CD4-positive, alpha-beta T cell treated with Interleukin-6 for 4 hours (primary cell): ENCODE measurements at places on chromosomes 5 and 9.

- DNase-seq, result no peak
Measured at GRCh38 chr9:88949961-88950340, 41.3 kb upstream of the S1PR3 start.

GRCh38 chr5:38240212-38240611, 18.1 kb upstream of the EGFLAM start:
- DNase-seq, result no peak

- no peak for DNase-seq
Measured at GRCh38 chr5:107263387-107264018, 407.2 kb downstream of the EFNA5 start.

GRCh38 chr5:126369995-126370731, 53.0 kb upstream of the GRAMD2B start:
- no peak for DNase-seq

DNA sequence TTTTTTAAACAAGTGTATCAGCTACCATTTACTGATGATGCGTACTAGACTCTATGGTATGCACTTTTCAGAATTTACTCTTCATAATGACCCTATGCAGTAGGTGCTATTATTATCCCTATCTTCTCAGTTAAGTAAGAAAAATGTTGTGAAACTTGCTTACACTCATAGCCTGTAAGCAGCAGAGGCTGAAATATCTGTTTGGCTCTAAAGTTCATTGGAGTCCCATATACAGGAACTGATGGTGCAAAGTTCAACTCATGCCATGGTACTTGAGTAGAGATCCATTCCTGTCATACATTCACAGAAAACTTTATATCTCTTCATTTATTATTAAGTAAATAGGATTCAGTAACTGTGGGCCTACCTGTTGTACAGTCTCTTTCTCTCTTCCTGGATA, 41.4 kb upstream of the CCDC112 start:
- DNase-seq, result no peak

DNA sequence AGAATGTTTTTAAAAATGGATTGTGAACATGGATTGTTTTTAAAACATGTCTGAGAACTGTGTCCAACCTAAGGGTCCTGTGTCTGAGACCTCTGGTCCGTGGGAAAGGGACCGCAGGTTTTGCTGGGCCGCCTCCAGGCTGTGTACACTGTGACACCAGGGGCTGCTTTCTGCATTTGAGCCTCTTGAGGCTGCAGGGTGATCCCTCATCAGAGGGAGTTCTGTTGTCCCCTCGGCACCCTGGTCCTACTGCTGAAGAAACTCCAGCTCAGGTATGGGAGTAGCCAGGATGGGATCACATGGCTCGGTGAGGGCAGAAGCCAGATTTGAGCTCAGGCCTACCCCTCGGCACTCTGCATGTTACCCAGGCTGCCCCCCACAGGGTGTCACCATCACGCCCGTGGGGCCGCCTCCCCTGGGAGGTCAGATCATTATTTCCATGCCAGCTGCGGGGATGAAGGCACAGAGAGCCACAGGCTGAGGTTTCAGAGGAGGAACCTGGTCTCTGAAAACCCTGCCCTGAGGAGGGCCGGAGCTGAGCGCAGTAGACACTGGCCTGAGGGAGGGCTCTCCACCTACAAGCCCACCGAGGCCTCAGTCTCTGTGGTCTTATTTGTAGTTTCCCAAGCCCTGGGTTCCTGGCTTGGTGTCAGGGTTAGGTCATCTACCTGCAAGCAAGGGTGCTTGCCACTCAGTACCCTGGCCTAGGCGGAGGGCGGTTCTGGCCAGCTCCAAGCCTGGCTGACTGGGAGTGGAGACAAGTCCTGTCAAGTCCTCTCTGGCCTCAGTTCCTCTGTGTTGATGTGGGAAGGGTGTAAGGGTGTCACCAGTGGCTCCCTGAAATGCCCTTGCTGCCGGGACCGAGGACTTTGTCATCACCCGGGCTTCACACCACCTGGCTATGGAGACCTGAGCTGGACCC, 2.8 kb downstream of the PRR7 start:
- no peak for DNase-seq

- no peak for DNase-seq
Measured at GRCh38 chr9:135971111-135971766, 10.1 kb upstream of the UBAC1 start.

- DNase-seq, result no peak
Measured at GRCh38 chr5:10106806-10107205, 142.9 kb downstream of the ATPSCKMT start.

- DNase-seq, result peak; percentile 42
Measured at GRCh38 chr9:129626625-129627284, 792 bp downstream of the NTMT1 start.

DNA sequence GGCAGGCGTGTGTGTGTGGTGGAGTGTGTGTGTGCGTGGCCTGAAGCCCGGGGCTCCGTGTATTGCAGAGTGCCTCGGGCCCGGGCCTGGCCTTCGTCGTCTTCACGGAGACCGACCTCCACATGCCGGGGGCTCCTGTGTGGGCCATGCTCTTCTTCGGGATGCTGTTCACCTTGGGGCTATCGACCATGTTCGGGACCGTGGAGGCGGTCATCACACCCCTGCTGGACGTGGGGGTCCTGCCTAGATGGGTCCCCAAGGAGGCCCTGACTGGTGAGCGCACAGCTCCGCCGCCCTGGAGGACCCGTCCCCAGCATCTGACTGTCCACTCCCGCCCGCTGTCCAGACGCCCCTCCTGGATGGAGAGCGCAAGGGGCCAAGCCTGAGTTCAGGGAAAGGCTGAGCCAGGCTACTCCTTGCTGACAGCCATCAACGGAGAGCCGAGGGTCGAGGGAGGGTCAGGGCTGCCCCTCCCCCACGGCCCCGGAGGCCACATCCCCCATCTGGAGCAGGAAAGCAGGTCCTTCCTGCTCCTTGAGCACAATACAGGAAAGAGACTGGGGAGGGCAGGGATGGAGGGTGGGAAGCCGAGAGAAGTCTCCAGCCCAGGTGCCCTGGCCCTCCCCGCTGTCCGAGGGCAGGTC, 18.4 kb downstream of the SLC6A18 start:
- DNase-seq, result no peak
